ENCODE measurements at places on chromosomes 1 and 21.

DNA sequence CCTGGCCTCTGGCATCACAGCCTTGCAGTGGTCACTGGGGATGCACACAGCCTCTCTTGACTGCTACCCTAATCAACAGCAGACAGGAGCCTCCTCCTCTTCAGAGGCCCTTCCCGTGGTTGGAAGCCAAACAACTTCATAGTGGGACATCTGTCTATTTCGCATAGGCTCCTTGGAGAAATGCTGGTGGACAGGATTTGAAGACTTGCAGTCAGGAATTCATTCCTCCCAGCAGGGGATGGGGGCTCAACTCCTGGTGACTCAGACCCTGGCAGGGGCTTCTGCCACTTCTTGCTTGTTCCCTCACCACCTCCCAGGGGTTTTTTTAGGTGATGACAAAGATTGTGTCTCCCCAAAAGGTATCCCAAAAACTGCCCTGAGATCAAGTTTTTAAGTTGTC lies 191.7 kb upstream of the CAMK1G start:
- DNase-seq = no peak

GRCh38 chr21:23017989-23018388 lies 2019.8 kb downstream of the NCAM2 start:
- no peak for DNase-seq

DNA sequence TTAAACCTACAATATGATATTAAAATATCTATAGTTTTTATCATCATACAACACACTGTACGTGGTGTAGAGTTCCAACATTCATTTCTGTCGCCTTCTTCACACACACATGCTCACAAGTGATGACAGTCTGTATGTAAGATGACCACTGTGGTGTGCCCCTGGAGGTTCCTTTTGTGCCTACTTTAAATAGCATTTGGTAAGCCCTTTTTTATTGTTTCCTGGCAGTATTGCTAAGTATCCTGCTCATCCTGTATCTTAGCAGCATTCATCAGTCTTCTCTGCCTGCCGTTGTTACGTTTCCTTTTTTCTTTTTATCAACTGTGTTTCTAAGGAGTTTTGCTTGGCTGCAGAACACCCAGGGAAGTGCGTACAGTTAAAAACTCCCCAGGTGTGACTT lies 231.4 kb downstream of the CHRM3 start:
- DNase-seq = no peak

DNA sequence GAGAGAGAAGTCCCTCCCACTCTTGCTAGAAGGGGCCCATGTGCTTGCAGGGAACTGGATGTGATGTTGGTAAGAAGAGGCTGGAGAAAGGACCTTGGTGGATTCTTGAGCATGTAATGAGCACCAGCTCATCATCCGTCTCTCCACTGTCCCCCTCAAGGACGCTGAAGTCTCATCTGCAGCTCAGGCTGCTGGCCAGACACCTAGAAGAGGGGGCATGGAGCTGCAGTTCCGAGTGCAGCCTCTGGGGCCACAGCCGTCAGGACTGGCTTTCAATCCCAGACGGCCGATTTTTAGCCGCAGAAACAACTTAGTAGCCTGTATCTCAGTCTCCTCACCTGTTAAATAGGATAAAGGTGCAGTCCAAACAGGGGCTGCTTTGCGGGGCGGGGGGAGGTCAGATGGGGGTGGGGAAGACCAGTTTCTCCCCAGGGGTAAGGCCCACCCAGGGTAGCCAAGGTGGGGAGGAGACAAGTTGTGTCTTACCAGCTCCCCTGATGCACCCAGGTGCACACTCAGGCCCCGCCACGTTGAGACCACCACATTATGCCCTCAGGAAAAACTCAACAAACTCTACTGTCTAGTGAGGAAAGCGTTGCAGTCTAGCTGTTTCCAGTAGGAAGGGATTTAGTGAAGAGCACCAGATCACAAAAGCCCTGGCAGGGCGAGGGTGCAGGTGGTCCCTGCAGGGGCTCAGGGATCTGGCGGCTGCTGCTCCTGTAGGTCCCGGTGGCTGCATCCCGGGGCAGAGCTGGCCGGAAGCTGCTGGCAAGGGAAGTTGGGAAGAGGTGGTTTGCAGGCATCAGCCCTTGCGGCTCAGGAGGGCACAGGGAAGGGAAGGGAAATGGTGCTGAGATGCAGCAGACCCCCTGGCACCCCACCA lies 29.5 kb downstream of the LDLRAP1 start:
- peak; percentile 29 for DNase-seq

DNA sequence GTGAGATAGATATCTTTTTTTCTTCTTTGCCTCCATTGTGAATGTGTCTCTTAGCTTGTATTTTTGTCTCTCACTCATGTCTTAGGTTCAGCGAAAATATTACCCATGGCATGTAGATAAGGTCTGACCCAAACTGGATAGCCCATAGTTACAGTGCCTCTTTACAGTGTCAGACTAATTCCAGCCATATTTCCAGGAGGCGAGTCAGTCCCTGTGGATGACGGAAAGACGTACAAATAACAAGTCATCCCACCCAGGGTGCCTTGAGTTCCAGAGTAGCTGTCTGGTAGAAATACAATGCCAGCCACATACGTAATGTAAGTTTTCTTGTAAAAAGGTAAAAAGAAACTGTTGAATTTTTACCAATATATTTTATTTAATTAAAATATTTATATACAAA lies 157.3 kb downstream of the ZNF281 start:
- DNase-seq = no peak

- no peak for DNase-seq
Observed at GRCh38 chr1:162596514-162597170, 35.1 kb downstream of the UAP1 start.

- no peak for DNase-seq
Observed at GRCh38 chr1:226937940-226938725, 2.0 kb upstream of the COQ8A start.

DNA sequence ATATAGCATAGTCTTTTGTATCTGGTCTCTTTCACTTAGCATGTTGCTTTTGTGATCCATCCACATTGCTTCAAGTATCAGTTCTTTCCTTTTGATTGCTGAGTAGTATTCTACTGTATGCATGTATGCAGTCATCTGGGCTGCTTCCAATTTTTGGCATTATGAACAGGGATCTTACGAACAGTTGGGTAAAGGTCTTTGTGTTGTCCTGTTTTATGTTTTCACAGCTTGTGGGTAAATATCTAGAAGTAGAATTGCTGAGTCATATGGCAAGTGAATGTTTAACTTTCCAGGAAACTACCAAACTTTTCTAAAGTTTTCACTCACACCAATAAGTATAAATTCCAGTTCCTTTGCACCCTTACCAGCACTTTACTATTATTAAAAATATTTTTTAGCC lies 60.9 kb downstream of the LHX4 start:
- no peak for DNase-seq

DNA sequence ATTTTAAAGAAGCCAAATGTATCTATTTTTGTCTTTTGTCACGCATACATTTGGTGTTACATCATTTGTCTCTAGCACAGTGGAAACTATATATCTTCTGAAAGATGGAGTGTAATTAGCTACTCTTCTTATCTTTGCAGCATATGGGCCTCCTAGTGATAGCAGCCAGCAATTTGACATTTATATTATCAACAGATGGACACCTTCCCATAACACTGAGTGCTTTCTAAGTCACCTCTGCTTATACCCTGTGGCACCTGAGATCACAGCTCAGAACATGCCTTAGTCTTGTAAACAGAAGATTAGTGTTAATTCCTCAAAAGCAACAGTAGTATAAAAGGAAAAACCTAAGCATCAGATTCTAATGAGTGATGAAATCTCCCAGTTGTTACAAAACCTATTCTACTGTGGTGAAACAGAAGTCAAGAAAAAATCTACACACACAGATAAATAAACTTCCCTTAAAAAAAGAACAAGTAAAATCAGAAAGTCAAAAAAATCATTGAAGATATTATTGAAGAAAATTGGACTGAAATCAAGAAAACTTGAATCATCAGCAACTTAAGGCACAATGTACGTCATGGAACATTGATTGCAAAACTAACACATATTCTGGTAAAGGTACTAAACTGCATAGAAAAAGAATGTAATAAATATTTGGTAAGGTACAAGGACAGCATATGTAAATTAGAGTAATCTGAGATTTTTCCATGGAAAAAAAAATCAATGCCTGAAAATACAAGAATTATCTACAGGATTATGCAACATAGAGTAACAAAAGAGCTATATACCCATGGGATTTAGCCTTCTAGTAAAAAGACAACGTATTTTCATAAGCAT lies 61.7 kb downstream of the KCNT2 start:
- no peak for DNase-seq

GRCh38 chr1:110383251-110383990 lies 7.4 kb downstream of the SLC16A4 start:
- DNase-seq = no peak

DNA sequence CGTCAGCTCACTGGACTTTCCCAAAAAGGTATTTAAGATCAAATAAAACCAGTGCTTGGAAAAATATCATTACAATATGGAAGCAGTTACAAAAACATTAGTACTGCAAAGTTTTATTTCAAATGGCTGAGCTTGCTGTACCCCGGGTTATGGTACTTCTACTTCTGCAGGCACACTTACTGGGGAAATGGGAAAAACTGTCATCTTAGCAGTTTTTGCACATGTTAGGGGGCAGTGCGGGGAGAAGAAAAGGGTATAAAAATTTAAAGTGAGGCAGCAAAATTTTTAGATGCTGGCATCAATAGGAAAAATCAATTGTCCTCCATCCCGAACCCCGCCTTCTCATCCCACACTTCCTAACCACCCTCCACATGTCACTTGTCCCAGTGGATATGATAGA lies 133.4 kb downstream of the ATG4C start:
- no peak for DNase-seq

- DNase-seq = no peak
Observed at GRCh38 chr1:29344336-29344735, 108.0 kb downstream of the PTPRU start.

- peak; percentile 11 for DNase-seq
Observed at GRCh38 chr1:8814865-8815264, 2.6 kb downstream of the RERE start.

DNA sequence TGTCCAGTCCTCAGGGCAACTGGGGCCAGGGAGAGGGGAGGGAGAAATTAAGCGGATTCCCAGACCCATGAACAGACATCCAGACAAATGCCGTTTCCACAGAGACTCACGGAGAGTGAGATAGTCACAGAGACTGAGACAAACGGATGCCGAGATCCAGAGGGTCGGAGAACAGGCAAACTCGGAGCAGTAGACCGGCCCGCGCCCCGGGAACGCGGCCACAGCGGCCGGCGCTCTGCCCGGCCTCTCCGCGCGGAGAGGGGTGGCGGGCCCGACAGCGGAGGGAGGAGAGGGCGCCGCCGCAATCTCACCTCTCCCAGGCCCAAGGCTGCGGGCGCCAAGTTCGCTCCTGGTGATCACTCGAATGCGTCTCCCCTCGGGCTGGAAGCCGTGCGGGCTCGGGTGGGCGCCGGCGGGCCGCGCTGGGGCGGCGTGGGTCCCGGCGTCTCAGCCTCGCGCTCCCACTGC lies 831 bp upstream of the FOXD2 start:
- no peak for DNase-seq

DNA sequence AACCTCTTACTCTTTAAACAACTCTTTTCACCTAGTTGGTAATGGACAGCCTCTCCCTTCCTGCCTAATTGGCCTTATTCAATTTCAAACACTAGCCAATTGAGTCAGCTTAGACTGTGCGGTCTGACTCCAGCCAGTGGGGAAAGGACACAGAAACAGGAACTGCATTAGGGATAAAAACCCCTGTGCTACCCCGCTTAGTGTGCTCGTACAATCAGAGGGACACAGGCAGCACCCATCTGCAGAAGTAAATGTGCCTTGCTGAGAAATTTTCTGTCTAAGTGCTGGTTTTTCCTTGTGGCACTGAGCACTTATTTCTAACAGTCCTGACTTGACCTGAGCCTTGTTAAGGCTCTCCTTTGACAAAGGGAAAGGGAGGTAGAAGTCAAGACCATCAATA lies 6.0 kb upstream of the CD2 start:
- DNase-seq = no peak

GRCh38 chr1:55381983-55382382 lies 166.8 kb upstream of the USP24 start:
- no peak for DNase-seq

- DNase-seq = no peak
Observed at GRCh38 chr1:52474807-52475206, 70.4 kb downstream of the PRPF38A start.

DNA sequence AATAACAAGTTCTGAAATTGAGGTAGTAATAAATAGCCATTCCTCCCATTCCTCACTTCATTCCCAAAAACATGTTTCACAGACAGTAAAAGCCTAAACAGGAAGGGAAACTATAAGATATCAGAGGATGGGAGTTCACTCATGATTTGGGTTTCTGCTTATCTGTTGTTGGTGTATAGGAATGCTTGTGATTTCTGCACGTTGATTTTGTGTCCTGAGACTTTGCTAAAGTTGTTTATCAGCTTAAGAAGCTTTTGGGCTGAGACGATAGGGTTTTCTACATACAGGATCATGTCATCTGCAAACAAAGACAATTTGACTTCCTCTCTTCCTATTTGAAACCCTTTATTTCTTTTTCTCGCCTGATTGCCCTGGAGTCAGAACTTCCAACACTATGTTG lies 26.0 kb upstream of the POFUT2 start:
- no peak for DNase-seq

- DNase-seq = no peak
Observed at GRCh38 chr1:111208921-111209320, 8.5 kb upstream of the DENND2D start.

DNA sequence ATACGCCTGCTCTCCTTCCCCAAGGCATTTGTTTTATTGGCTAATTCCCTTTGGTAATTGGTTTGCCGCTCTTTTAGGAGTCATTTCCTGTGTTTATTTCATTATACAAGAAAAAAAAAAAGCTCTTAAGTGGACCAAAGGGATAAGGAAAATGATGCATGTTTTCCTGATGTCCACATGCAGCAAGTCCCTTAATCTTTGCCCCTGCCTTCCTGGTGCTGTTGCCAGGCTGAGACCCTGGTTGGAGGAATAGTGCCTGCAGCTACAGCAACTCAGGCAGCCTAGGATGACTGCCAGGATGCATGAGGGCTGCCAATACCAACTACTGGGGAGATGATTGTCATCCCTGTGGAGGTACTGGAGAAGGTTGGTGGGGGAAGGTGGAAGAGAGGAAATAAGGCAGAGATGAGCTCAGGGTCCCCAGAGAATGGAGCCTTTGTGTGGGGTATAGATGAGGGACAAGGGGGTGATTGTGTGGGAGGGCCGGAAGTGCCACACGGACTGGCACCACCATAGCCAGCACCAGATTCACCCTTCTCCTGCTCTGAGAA lies 6.1 kb upstream of the GATAD2B start:
- DNase-seq = no peak

- DNase-seq = no peak
Observed at GRCh38 chr1:157249326-157249725, 111.1 kb upstream of the ETV3 start.

GRCh38 chr1:204592246-204592948 lies 76.2 kb downstream of the MDM4 start:
- no peak for DNase-seq

GRCh38 chr1:32215629-32216480 lies 6.3 kb downstream of the TMEM234 start:
- DNase-seq = peak; percentile 57

DNA sequence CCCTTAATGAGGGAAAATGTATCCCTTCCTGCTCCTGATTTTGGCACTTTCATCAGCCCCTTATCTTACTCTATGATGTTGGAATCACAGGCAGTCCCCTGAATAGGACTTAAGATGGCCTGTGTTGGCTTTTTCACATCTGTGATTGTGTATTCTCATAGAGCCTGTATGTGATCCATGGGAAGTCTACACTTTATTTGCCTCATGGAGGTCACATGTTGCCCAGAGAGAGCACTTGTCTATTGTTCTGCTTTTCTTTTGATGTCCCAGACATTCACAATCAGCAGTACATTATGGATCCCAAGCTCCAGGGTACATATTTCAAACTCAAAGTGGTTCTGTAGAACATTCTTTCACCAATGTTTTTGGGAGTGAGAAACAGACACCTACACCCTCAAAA lies 885.2 kb upstream of the ADGRL2 start:
- DNase-seq = no peak

- DNase-seq = peak; percentile 79
Observed at GRCh38 chr1:19390901-19391595, 78.9 kb downstream of the SLC66A1 start.
